ENCODE measurements at places on chromosomes 3 and 15. TPM values are rescaled to one million over a fixed set of nuclear protein-coding genes. Genes with fewer than 3 reads are reported as not detected.

SIN3A gene
- polyA plus RNA-seq: 16.9 TPM

CRYGS gene
- polyA plus RNA-seq: 1.4 TPM

CHRFAM7A gene
- polyA plus RNA-seq: 1.4 TPM

GOLGA6L10 gene
- 0.11 TPM for polyA plus RNA-seq

OXTR gene
- not detected for polyA plus RNA-seq

CAV3 gene
- polyA plus RNA-seq: 1.0 TPM

AADAC gene
- 3.4 TPM for polyA plus RNA-seq

CCR5 gene
- polyA plus RNA-seq: 1.1 TPM

MORC1 gene
- not detected for polyA plus RNA-seq

PPM1L gene
- 2.6 TPM for polyA plus RNA-seq

ACTRT3 gene
- polyA plus RNA-seq: 2.0 TPM

ZNF80 gene
- polyA plus RNA-seq: 0.09 TPM

LCMT2 gene
- 2.1 TPM for polyA plus RNA-seq
